ENCODE measurements at places on chromosomes 11 and 22.

DNA sequence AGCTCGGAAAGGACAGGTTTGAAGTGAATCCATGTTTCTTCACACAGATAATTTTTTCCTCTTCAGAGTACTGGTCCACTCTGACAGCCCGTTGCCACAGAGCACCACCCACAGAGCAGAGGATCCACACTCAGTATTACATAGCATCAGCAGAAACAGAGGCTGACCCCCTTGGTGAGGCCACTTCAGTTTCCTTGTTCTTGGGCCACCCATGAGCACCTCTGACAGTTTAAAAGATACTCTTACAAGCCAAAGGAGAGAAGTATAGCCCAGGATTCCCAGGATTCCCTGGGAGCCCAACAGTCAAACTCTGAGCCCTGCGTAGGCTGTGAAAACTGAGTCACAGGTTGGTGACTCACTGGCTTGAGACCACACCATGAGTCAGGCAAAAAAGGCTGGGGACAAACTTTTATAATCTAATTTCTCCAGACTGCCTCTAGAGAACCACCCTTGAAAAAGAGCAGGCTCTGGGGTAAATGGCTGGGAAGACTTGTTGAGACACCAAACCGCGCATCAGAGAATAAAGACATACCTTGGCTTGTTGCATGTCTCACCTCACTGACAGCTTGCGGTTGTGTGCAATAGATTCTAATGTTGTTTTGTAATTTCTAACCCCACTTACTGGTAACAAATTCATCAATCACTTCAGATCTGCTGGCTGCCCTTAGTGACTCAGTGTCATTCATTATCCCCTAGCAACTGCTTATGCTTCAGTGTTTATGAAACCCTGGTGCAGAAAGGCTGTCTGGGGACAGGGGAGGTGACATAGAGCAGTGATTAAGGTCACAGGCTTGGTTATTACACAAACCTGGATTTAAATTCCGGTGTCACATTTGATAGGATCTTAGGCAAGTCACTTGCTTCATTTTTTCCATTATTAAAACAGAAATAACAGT, 56.9 kb upstream of the PRSS23 start:
- peak; percentile 52 for DNase-seq

DNA sequence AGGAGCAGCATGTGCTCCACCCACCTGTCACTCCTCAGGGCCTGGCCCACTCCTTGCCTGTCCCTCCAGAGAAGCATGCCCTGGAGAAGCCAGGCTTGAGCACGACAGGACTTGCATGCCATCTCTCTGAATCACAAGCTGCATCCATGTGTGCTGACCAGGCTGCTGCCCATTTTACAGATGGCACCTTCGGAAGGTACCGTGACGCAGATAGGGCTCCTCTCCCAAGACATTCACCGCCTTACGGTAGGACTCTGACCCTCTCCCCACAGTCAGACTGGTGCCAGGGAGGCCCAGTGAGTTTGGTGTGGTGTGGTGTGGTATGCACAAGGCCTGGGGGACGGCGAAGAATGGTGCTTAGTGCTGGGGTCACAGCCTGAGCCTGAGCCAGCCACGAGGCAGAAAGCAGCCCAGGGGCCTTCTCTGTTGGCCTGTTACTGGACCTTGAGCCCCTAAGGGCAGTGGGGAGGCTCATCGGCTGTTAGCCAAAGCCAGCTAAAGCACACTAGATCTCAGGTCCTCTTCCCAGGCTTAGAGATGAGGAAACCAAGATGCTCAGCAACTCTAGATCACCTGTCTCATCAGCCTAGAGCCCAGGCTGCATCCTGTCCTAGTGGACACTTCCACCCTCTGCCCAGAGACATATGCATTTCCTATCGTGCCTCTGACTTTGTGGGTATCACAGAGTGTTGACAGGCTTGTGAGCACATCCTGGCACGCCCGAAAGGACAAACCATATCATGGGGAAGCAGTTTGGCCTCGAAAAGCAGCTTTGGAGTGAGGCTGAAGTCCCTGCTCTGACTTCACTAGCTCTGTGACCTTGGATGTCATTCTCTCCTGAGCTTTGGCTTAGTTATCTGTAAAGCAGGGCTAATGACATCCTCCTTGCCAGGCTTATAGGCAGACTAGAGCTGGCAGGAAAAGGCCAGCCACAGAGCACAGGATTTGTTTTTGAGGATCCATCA, 17.8 kb downstream of the CYB5R2 start:
- no peak for DNase-seq

DNA sequence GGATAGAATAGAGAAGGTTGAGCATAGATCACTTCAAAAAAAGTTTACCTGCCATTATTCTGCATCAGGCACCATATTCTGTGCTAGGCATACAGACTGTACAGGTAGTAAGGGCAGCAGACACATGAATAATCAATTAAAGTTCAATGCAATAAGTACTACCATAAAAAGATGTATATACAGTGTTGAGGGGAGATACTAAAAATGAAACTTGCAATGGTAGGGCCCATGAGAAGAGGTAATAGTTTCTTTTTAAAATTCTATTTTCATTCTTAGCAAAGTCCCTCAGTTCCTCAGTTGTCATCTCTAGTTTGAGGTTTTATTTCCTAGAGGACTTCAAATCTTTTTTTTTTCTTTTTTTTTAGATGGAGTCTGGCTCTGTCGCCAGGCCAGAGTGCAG, 819.9 kb downstream of the FAM181B start:
- no peak for DNase-seq

DNA sequence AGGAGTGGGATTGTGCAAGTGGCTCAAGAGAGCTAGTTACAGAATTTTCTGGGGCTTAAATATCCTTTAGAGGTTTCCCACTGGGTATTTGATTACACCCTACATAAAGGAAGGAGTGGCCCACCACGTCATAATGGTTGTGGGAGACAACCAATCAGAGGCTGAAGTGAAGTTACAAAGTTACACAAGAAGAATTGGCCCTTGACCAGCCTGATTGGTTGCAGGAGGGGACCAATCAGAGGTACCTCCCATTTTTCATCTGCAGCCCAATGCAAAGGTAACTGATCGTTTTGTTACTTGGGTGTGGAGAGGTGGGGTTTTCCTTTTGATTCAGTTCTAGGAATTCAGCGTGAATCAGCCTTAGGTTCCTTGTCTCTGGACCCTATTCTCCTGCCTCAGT, 430.5 kb upstream of the FAT3 start:
- no peak for DNase-seq

- DNase-seq = no peak
Measured at GRCh38 chr11:7673724-7674434, 579 bp upstream of the CYB5R2 start.
